Glomerular endothelial cell (primary cell): ENCODE measurements at places on chromosomes 11 and 22.

DNA sequence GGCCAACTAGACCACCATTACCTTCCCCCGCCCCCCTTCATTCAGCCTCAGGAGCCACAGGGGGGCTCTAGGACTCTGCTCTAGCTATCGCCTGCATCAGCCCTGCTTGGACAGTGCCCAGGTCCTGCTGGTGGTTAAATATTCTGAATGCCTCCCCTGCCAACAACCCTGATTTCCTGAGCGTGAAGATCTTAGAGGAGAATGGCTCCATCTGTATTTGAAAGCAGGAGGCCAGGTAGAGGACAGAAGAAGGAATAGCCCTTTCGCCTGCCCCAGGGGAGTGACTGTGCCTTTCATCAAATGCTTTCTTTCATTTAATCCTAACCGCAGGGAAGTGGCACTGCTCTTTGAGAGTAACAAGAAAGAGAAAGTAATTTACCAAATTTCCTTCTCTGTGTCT lies 69.2 kb downstream of the ISX start:
- no peak for DNase-seq

- DNase-seq, result peak; percentile 86
Measured at GRCh38 chr11:5280582-5281102, 10.9 kb upstream of the HBE1 start.

GRCh38 chr11:95304777-95305176 lies 73.8 kb upstream of the SESN3 start:
- DNase-seq, result no peak

- peak; percentile 80 for DNase-seq
Measured at GRCh38 chr22:36644333-36644757, 59.2 kb downstream of the CACNG2 start.

- DNase-seq, result no peak
Measured at GRCh38 chr11:82465481-82465880, 268.2 kb downstream of the FAM181B start.

DNA sequence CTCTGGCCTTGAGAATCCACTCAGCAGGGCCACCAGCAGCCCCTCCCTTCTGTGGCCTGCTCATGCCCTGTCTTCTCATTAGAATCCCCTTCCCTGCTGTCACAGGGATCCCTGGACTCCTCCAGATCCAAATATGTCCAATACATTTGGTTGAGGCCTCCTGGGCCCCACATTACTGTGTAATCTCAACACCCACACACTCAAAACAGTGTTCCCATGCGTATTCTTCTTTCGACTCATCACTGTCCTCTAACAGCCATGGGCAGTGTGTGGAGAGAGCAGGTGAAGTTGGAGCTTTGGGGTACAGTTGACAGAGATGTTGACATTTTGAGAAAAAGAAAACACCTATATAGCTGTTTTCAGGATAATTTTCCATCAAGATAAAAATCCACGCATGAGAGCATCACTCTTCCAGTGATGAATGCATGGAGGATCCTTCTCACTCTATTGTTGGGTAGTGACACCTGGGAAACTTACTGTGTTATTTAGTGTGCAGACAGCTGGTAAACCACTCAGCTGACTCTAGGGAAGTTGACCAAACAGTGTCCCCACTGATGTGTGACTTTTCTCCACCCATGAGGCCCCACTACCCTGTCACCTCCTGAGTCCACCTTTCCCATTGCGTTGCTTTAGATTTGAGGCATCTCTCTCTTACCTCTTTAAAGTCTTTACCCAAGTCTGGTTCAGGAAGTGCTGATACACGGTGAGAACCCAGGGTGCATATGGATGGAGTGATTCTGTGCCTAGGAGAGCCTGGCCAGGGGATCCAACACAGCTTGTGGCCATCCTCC lies 28.7 kb upstream of the VPREB1 start:
- no peak for DNase-seq

- no peak for DNase-seq
Measured at GRCh38 chr22:46910624-46911023, 148.2 kb downstream of the TBC1D22A start.
